T-helper 9 cell (primary cell): ENCODE measurements at places on chromosomes 6 and 20.

DNA sequence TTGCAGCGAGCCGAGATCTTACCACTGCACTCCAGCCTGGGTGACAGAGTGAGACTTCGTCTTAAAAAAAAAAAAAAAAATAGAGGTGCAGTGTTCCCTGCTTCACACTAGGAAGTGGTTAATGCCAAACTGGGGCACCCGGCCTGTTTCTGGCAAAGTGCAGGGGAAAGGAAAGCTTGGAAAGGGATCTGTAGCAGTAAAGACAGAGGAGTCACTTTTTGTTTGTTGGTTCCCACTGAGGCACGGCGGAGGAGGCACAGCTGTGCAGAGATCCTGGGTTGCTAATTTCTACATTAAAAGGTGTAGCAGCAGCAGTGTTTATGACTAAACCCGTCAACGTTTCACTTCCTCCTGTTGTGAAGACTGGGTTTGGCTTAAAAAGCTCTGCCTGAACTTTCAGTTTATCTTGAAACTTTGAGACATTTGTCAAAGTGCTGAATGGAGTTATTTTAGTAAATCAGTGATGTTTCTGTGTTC is 125.6 kb downstream of the CARMIL1 start:
- DNase-seq, result peak; percentile 2

- no peak for DNase-seq
Measured at GRCh38 chr6:100181309-100181708, 187.3 kb upstream of the MCHR2 start.

GRCh38 chr6:71589254-71589653 is 297.1 kb upstream of the RIMS1 start:
- DNase-seq, result no peak

GRCh38 chr6:98526465-98526864 is 307.9 kb upstream of the POU3F2 start:
- no peak for DNase-seq

GRCh38 chr6:48099713-48100587 is 11.0 kb downstream of the PTCHD4 start:
- DNase-seq, result no peak

GRCh38 chr6:159098636-159099106 is 53.9 kb upstream of the TAGAP start:
- peak; percentile 54 for DNase-seq

DNA sequence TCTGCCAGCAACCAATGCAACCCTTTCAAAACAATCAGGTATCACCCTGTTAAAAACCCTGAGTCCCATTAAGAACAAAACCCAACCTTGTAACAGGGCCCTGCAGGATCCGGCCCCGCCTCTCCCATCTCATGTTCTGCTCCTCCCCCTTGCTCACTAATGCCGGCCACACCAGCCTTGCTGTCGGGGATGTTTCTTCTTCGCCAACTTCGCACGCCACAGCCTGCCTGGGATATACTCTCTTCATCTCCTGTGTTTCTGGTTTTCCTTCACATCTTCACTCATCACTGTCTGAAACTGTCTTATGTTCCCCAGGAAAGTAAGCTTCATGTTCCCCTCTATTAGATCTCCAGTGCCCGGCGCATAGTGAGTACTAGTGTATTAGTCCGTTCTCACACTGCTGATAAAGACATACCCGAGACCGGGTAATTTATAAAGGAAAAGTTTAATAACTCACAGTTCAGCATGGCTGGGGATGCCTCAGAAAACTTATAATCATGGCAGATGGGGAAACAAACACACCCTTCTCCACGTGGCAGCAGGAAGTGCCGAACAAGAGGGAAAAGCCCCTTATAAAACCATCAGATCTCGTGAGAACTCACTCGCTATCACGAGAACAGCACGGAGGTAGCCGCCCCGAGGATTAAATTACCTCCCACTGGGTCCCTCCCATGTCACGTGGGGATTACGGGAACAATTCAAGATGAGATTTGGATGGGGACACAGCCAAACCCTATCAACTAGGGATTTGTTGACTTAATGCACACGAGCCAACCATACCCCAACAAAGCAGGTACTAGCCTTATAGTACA is 5.1 kb downstream of the TP53RK start:
- no peak for DNase-seq

DNA sequence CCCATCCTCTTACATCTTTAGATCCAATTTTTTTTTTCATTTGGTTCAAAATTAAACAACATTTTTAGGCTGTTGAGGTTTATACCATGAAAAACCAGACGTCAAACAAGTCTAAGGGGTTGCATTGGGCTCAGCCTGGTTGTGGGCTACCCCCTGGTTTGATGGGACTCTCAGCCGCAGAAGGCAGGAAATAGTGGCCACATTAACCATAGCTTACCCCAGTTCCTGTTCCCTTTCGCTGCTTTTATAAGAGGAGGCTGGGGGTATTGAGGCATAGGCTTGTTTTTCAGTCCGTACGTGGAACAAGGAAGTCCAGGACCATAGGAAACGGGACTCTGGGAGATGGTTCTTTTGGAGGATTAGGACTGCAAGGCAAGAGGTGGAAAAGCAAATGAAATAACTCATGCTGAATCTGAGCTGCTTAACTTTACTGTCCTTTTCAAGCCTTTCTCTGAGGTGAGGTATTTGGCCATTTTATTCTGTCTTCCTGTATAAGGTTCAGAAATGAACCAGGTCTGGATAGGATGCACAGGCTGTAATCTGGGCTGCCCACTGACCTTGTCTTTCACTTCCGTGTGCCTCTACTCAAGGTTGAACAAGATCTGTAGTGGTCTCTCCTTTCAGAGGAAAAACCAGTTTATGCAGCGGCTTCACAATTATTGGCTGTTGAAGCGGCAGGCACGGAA is 7.7 kb downstream of the BRPF3 start:
- peak; percentile 48 for DNase-seq

GRCh38 chr6:149851461-149852110 is 12.6 kb downstream of the LRP11 start:
- no peak for DNase-seq

GRCh38 chr6:102686461-102686860 is 1293.0 kb downstream of the GRIK2 start:
- DNase-seq, result no peak

GRCh38 chr6:137248702-137249101 is 29.5 kb upstream of the IFNGR1 start:
- DNase-seq, result no peak

DNA sequence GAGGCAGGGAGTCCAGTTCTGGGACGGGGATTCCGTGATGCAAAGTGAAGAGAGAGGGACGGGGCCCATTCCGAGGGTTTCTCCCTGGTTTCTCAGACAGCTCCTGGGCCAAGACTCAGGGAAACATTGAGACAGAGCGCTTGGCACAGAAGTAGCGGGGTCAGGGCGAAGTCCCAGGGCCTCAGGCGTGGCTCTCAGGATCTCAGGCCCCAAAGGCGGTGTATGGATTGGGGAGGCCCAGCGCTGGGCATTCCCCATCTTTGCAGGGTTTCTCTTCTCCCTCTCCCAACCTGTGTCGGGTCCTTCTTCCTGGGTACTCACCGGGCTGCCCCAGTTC is 35.9 kb upstream of the HLA-G start:
- DNase-seq, result no peak

- no peak for DNase-seq
Measured at GRCh38 chr6:5752391-5752680, 254.4 kb downstream of the NRN1 start.

- no peak for DNase-seq
Measured at GRCh38 chr20:25258828-25259227, 10.9 kb downstream of the PYGB start.

DNA sequence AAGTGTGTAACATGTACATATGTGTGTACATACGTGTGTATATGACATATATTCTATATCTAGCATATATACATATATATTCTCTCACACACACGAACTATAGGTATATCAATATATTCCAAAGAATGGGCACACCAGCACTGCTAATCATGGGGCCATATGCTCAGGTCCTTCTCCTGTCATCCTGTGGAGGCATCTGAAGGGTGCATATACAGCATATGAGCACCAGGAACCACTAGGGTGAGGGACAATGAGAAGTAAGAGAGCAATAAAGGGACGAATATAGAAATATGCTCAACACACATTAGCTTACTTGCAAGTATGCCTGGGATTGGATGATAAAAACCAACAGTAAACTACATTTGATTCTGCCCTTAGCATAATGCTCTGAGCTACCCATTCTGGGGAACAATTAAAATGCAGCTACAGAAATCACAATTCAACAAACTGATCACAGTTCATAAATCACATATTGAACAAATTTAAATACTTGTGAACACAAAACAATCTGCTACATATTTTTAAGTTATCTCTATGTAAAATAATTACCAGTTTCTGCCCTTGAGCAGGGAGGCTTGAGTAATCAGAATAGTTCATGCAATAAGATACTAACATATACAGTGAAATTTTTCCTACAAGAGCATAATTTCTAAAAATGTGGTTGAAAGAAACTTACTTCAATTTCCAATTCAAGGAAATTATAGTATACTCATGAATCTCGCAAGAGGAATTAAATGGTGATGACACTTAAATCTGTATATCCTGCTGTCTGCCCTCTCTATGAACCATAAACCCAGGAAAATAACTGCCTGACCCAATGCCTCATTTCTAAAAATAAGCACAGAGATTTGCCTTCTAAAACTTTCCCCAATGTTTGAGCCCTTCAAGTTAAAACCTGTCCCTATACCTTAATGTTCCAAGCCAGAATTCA is 272.2 kb upstream of the THEMIS start:
- DNase-seq, result no peak

DNA sequence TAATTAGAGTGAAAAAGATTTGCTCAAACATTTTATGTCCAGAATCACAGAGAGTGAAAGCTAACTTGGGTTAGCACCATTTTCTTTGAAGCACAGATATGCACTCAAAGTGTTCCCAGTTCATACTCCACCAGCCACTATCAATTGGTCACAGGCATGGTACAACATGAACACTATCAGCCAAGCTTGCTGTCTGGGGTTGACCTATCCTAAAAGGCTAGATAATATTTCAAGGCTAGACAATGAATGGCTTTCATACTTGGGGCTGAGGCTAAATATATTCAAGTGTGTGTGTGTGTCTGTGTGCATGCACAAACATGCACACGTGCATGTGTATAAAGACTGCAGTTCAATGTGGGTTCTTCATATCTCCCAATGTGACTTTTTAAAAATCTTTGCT is 783.0 kb upstream of the GJE1 start:
- no peak for DNase-seq

- no peak for DNase-seq
Measured at GRCh38 chr6:129923530-129924250, 62.6 kb upstream of the TMEM244 start.

DNA sequence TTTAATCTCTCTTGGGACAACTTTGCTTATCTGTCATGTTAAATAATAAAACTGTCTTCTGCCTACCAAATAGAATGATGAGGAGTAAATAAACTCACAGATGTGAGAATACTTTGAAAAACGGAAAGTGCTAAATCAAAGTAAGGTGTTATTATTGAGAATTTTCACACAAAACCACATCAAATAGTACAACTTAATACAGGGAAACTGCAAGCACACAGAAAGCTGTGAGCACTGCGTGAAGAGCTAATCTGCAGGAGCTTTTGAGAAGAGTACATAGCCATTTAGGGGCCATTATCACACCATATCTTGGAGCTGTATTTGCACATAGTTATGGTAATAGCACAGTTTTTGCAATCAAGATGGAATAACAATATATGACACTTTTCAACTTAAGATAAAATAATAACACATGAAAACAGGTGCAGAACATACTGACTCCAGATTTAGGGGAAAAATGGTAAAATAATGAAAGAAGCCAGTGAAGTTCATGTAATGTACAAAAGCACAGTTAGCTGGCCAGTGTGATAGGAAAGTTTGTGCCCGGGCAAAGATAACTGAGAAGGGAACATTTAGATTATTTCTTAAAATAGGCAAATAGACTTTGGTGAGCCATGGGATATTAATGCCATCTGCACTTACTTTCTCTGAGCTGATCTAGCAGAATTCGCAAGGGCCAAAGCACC is 398.5 kb upstream of the PLCB4 start:
- DNase-seq, result no peak

- DNase-seq, result no peak
Measured at GRCh38 chr20:12331236-12331635, 413.5 kb downstream of the BTBD3 start.

GRCh38 chr6:28988536-28989311 is 16.4 kb downstream of the ZNF311 start:
- peak; percentile 65 for DNase-seq

GRCh38 chr20:48667889-48668413 is 159.8 kb downstream of the PREX1 start:
- no peak for DNase-seq

GRCh38 chr6:46128476-46128875 is 1.3 kb upstream of the ENPP4 start:
- DNase-seq, result no peak

GRCh38 chr20:25014816-25015215 is 22.3 kb upstream of the APMAP start:
- DNase-seq, result no peak

DNA sequence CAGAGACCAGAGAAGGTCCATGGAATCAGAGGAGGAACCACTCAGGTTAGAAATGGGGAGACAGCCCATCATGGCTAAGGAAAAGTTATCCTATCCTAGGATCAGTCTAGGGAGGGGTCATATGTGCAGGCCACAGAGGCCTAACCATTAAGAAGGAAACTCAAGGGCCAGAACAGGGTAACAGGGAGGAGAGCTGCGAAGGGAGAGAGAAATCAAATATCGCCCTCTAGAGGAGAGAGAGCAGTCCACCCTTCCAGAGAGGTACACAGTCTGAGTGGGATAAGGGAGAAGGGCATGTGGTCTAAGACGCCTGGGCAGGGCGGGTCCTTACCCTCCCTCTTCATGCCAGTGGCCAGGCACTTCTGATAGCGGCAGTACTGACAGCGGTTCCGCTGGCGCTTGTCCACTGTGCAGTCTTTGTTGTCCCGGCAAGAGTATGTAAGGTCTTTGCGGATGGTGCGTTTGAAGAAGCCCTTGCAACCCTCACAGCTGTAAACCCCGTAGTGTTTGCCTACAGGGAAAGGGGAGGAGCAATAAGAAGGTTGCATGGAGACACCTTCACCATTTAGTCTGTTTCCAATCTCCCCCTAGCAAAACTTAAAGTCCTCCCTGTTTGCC is 2.9 kb downstream of the RXRB start:
- DNase-seq, result no peak

DNA sequence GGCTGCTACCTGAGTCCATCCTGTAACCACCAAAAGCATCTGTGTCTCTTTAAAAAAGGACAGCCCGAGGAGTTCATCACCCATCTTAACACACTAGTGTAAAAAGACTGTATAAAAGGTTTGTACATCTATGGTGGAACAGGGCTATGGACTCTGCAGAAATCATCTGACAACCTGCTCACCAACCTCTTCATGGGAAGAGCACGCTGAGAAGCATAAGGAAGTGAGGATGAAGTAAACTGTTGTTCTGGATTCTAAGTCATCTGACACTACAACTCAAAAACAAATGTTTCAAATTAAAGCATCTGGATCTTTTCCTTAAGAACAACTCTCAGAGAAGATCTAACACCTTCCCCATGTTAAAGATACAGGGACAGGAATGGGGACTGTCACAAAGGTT is 5.4 kb downstream of the IFNGR1 start:
- DNase-seq, result no peak

GRCh38 chr6:50936277-50936681 is 117.6 kb downstream of the TFAP2B start:
- DNase-seq, result no peak
